ENCODE measurements at places on chromosomes 3 and 15. TPM values are rescaled to one million over a fixed set of nuclear protein-coding genes. Genes with fewer than 3 reads are reported as not detected.

GPR176 gene
- 16.1 TPM for total RNA-seq

ADAMTSL3 gene
- 0.22 TPM for total RNA-seq

WDR82 gene
- 97.1 TPM for total RNA-seq

NOP10 gene
- 257 TPM for total RNA-seq

PIERCE2 gene
- total RNA-seq, result not detected

ACSBG1 gene
- total RNA-seq, result 0.63 TPM

- no peak for DNase-seq
Measured at GRCh38 chr15:71411538-71412482, 296.5 kb downstream of the THSD4 start.

GRCh38 chr3:102074946-102075345 lies 225.6 kb downstream of the NFKBIZ start:
- DNase-seq, result peak; percentile 69

DNA sequence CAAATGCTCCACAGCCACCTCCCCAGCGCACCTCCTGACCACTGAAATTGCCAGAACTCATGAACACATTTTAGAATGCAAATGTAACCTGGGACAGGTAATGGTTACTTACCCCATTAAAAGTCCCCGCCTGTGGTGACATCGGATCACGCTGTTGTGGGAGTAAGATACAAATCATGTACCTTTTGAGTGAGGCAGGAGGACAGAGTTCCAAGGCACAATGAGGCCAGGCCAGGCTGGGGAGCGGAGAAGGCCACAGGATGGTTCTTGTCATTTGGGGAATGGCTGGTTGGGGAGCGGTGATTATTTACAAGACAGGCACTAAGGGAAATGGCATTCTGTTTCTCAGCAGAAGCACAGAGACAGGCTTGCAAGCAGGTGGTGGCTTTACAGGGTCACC lies 490.0 kb downstream of the EDEM1 start:
- DNase-seq, result no peak

GRCh38 chr15:25728816-25729215 lies 134.3 kb downstream of the ATP10A start:
- no peak for DNase-seq

- DNase-seq, result no peak
Measured at GRCh38 chr15:30906366-30906765, 2.7 kb downstream of the FAN1 start.

DNA sequence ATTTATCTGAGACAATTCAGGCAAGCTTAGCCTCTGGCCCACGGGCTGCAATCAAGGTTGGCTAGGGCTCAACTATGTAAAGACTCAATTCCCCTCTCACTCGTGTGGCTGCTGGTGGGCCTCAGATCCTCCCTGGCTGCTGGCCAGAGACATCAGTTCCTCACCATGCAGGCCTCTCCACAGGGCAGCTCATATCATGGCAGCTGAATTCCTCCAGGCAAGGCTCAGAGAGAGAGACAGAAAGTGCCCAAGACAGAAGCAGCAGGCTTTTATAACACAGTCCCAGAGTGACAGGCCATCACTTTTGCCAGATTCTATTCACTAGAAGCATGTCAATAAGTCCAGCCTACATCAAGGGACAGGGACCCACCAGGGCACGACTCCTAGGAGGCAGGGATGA lies 63.2 kb downstream of the XXYLT1 start:
- peak; percentile 68 for DNase-seq

DNA sequence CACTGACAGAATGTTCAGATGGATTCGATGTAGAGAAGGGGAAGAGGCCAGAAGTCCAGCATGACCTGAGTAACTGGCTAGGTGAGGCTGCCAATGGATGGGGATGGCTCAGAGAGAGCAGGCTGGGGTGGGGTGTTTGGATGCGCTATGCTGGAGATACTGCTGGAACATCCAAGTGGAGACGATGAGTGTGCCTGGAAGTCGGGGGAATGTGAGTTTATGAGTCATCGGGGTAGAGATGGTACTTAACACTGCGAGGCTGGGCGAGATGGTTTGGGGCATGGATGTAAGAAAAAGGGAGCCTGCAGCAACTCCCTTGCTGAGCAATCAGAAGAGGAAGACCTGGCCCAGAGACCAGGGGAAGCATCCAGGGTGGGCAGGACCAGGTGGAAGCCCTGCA lies 180.7 kb downstream of the SLCO3A1 start:
- no peak for DNase-seq

DNA sequence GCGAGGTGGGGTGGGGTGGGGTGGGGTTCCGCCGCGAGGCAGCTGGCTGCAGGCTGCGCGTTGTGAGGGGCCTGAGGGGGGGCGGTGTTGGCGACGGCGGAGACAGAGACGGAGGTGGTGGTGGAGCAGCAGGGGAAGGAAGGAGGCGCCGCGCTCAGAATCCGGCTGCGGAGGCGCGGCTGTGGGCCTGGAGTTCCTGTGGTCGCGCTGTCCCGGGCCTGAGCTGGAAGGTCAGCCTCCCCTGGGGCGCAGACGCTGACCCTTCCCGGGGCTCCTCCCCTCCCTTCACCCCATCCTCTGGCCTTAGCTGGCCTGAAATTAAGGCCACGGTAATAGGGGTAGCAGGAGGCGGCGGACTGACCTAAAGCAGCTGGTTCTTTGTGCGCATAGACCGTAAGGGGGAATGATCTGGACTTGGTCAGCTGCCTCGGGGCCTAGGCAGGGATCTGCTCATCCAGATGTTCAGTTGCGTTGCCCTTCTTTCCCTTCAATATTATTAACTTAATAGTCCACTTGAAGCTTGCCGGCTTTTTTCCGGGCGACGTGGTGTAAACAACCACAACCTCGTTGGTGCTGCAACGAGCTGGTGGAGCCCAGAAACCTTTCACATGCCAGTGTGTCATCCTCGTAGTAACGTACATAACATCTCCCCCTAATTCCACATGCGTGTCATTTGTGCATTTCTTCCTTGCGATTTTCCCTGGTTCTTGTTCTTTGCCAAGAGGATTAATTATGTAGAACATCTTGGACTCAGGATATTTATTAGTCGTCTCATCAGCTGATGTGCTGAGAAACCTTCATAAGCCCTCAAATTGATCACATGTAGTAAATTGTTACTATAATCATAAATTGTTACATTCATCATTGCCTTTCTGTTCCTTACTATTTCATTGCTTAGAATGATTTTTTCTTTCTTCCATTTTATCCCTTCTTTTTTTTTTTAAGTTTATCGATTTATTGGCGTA lies 626 bp downstream of the SEC62 start:
- peak; percentile 68 for DNase-seq

DNA sequence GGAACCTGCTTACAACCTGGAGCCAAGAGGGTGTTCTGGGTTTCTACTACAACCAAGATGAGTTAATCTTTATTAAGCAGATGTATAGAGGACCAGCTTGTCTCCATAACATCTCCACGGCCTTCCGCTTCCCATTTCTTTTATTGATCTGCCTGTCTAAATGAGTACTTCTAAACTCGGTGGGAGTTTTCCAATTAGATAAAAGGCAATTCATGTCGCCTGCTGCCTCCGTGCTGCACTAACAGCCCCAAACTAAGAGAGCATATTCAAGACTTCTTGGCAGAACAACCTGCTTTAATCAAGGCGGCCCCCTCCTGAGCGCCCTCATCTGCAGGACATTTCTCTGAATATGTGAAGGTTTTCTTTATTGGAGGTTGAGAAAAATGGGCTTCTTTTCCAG lies 270.1 kb downstream of the PDCD6IP start:
- DNase-seq, result no peak

DNA sequence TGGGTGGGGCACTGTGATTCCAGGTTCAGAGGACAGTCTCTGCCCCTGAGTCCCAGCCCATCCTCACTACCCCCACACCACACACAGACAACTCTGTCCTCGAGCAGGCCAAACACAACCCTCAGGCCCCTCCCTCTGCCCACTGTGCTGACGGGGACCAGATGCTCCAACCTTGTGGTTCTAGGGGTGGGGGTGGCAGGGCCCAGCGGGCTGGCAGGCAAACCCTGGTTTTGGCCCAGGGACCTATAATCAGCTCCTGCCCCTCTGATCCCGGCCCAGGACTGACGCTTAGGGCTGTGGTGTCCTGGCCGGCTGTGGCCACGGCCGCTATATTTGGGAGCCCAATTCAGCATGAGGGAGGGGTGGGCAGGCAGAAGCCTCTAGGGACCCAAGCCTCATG lies 5.0 kb upstream of the MYL3 start:
- DNase-seq, result no peak

- peak; percentile 82 for DNase-seq
Measured at GRCh38 chr3:115146032-115146417, 1.1 kb downstream of the ZBTB20 start.

GRCh38 chr3:49519296-49519695 lies 35.0 kb upstream of the BSN start:
- DNase-seq, result peak; percentile 80

DNA sequence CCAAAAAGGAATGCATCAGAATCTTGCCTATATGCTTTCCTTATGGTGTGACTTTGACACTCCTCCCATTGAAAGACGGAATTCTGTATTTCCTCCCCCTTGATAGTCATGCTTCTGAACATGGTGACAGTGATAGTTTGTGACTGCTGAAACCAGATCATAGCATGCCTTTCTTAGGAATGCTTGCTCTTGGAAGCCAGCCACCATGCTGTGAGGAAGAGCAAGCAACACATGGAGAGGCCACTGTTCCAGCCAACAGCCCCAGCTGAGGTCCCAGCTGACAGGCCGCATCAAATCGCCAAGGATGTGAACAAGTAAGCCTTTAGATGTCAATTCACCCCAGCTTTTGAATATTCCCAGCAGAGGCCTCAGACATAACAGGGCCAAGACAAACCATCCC lies 100.1 kb downstream of the IGF2BP2 start:
- DNase-seq, result peak; percentile 24

DNA sequence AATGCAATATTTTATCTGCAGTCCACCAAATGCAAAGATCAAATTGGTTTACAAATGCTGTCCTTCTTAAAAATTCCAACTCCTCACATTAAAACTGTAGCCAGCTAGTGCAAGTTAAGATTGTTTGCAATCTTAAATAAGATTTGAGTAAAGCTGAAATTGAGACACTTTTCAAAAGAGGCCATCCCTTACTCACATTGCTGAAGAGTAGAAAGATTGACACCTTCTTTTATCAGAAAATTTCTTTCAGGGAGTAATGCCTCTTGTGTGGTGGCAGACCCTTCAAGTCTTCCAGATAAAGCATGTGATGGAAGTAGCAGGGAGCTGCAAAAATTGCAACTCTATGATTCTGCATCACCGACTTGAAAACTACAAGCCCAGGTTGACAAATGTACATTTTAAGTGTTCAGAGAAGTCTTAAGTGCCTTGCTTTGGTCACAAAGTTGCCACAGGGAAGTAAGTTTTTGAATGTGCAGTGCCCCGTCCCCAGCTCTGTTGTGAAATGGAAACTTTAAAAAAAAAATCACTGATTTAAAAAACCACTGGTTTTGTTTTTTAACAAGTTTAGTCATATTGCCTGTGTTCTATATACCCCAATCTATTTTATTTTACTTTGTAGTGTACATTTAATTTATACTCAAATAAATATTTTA lies 12.6 kb downstream of the CD86 start:
- no peak for DNase-seq

DNA sequence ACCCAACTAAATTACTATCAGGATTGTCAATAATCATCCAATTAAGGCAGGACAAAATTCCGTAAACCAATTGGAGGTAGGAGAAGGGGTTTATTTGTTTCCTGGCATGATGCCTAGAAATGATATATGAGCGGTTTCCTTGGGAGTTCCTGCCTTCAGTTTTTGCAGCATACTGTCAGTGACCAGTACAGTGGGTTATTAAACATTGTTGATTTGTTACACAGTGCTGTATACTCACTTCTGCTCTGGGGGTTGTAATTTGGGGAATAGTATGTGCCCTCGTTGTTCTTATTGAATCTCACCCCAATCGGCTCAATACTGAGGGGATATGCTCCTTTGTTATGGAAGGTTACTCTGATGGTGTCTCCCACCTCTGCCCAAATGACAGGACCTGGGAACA lies 22.2 kb downstream of the CP start:
- DNase-seq, result peak; percentile 66

Data from SJCRH30 (cell line).